Activated naive CD8-positive, alpha-beta T cell treated with anti-CD3 and anti-CD28 coated beads for 36 hours (primary cell): ENCODE measurements at places on chromosomes 6 and 20. TPM values are rescaled to one million over a fixed set of nuclear protein-coding genes. Genes with fewer than 3 reads are reported as not detected.

Gene FAM50B
- 8.7 TPM for total RNA-seq

GRCh38 chr20:23915844-23916243, 36.3 kb upstream of the CST5 start:
- H3K27me3 ChIP-seq: peaks cover 3% of the 10 kb centered on the region
- no peak overlapping the region for H3K27ac ChIP-seq
- H3K36me3 ChIP-seq: no peaks in the 10 kb centered on the region
- H3K4me1 ChIP-seq: peaks cover 19% of the 10 kb centered on the region
- no peak for DNase-seq

- no peak overlapping the region for H3K27ac ChIP-seq
- H3K36me3 ChIP-seq: peaks cover 3% of the 10 kb centered on the region
- no peak for DNase-seq
- no peaks in the 10 kb centered on the region for H3K4me1 ChIP-seq
- H3K27me3 ChIP-seq: no peaks in the 10 kb centered on the region
Observed at GRCh38 chr20:34458631-34459030, 57.6 kb upstream of the DYNLRB1 start.

GRCh38 chr20:11502061-11502460, 415.6 kb upstream of the BTBD3 start:
- no peak for DNase-seq
- H3K27me3 ChIP-seq: no peaks in the 10 kb centered on the region
- H3K27ac ChIP-seq: no peak overlapping the region
- no peak overlapping the region for H3K4me3 ChIP-seq
- no peaks in the 10 kb centered on the region for H3K36me3 ChIP-seq
- H3K4me1 ChIP-seq: no peaks in the 10 kb centered on the region

DNA sequence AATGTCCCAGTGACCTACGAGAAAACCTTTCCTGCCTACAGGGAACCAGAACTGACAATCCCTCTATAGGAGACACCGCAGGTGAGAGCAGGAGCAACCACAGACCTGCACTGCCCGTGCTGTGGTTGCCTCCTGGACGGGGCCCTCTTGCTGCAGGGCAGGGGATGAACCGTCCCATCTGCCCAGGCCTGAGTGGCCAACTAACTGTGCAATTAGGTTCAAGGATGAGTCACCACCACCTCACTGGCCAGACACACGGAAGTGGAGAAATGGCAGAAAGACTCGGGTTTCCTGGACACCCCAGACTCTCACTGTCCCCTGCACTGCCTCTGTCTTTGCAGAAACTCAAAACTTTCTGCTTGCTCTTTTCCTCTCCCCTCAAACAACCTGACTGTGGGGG, 13.8 kb upstream of the HLA-G start:
- no peaks in the 10 kb centered on the region for H3K36me3 ChIP-seq
- H3K4me1 ChIP-seq: peaks cover 5% of the 10 kb centered on the region
- no peak for DNase-seq
- no peak overlapping the region for H3K4me3 ChIP-seq
- peaks cover 10% of the 10 kb centered on the region for H3K27me3 ChIP-seq
- no peak overlapping the region for H3K27ac ChIP-seq
